ENCODE measurements at places on chromosomes 2 and 18.

- no peak for DNase-seq
These were observed 242.3 kb downstream of the PTPRM start for GRCh38 chr18:7809455-7809854.

DNA sequence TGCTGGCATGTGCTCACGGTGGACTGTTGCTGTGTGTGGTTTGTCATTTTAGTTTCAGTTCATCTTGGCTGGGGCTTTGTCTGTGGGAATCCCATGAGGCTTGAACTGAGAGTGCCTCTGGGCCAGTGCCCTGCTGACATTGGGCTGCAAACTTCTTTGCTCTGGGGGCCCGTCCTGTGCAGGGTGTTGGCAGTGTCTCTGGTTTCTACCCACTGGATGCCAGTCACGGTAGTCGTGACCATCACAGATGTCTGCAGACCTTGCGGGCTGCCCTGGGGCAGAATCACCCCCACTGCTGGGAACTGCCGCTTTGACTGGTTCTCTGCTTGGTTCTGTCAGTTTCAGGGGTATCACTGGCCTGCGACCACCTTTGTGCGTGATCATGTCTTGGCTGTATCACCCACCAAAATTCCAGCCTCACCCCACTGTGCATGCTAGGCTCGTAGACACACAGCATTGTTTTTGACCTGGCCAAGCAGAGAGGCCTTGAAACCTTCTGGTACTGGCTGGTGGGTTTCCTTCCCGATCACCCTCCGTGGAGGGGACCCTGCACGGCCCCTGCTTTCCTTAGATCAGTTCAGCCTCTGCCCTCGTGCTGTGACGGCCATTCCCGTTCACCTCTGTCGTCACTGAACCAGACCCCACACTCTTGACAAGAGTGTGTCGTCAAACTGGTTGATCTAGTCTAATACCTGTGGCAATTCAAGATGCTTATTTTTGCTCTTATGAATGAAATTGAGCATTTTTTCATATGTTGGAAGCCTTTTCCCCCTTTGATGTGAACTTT lies 57.6 kb downstream of the KCNG2 start:
- DNase-seq, result no peak

- peak; percentile 22 for DNase-seq
These were observed 73.8 kb downstream of the RPRM start for GRCh38 chr2:153404792-153405191.

- no peak for DNase-seq
These were observed 13.7 kb downstream of the MTERF4 start for GRCh38 chr2:241088376-241088775.

Measured in NCI-H526 treated with DMSO at 0.1 percent for 48 hours (cell line).